CMK (cell line): ENCODE measurements at places on chromosomes 12 and 14.
A peak's percentile ranks its signal among the peaks of the same experiment; 100 is the strongest.

DNA sequence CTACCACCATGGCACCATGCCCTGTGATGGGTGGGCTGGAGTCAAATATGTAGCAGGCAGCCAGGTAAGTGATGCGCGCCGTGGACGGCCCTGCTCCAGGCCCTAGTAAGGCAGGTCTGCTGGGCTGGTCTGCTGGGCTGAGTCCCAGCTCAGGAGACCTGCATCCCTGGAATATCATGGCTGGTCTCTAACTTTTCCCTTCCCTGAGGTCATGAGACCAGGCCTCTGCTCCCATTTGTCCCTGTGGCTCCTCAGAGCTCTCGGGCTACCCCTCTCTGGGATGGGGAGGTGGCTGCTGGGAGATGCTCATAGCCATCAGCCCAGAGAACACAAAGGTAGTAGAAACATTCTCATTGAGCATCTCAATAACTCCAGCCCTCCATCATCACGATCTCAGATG, 19.8 kb upstream of the KCNA5 start:
- no peak for DNase-seq

DNA sequence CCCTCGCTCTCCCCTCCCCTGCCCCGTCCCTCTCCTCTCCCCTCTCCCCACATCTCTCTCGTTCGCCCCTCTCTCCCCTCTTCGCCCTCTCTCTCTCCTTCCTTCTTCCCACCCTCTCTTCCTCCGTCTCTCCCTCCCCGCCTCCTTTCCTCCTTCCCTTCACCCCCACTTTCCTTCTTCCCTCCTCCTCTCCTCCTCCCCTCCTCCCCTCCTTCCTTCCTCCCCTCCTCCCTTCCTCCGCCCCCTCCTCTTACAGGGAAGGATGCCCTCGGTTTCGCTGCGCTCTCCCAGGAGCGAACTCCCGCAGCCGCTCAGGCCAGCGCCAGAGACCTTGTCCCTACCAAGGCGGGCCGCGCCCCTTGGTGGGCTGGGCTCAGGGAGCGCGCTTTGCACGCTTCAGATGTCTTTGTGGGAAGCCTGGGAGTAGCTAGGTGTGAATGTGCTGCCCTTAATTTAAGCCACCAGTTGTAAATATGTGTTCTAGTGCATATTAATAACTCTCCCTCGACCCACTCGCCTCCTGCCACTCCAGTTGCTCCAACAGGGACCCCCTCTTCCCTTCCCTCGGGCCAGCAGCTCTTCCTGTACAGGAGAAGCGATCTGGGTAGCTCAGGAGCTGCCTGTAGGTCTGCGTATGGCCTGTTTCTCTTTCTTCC, 13.3 kb upstream of the MAP3K9 start:
- DNase-seq = no peak

DNA sequence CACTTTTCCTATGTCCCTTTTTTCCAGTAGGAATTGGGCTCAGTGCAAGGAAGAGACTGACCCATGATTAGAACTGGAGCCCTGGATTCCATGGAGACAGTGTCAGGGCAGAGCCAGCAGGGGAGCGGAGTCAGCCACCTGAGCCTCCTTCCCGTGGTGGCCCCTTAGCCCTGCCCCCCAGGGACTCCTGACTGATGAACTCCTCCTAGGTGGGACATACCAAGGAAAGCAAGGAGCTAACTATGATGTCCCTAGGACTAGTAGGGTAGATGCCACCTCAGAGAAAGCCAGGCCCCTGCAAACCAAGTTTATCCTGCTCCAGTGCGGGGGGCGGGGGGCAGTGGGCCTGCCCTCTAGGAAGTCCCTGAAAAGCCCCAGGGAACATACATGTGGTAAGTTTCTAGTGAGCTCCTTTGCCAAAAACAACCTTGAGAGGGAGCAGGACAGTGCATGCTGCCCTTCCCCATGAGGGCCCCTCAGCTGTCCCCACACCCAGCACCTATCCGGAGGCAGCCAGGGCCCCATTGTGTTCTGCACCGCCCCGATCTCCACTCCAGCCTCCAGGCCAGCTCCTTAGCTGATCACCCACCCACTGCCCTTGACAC, 6.2 kb upstream of the COL2A1 start:
- no peak for DNase-seq

- DNase-seq = no peak
Measured at GRCh38 chr14:81523616-81524015, 10.0 kb downstream of the SEL1L start.

DNA sequence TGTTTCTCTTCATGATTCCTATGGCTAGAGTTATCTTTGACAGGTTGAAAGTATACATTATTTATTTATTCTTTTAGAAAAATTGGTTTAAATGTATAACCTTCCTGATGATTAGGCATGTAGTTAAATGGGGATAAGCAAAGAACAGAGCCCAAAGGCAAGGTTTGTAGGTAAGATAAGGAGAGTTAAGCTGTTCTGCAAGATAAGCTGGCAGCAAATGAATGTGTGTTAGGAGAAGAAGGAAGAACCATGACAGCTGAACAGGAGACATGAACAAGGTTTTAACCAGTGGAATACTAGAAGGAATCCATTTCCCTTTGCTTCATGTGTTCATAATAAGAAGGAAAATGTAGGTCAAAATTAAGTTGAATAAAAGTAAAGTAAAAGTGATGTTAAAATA, 1330.1 kb upstream of the USP15 start:
- peak; percentile 75 for DNase-seq

- DNase-seq = no peak
Measured at GRCh38 chr14:49984424-49984823, 91.5 kb downstream of the ARF6 start.

- no peak for DNase-seq
Measured at GRCh38 chr14:29971101-29971500, 43.5 kb upstream of the PRKD1 start.

DNA sequence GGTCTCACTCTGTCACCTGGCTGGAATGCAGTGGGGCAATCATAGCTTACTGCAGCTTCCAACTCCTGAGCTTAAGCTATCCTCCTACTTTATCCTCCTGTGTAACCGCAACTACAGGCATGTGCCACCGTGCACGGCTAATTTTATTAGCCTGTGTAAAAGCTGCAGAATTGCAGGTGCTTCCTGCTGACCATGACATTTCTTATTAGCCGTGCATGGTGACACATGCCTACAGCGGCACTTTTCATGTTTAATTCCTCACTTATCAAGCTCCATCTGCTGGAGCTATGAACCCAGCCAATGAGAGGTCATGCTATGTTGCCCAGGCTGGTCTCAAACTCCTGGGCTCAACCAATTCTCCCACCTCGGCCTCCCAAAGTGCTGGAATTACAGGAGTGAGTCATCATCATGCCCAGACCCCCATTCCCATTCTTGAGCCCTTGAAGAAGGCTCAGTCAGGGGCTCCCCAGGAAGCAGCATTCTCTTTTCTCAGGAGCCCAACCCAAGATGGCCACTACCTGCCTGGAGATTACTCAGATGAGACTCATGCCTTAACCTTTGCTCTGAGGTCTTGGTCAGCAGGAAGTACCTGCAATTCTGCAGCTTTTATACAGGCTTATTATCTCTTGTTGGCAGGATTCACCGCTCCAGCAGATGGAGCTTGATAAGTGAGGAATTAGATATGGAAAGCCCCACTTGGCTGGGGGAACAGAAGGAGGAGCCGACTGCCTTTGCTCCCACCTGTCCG, 503.2 kb downstream of the MED13L start:
- DNase-seq = no peak

DNA sequence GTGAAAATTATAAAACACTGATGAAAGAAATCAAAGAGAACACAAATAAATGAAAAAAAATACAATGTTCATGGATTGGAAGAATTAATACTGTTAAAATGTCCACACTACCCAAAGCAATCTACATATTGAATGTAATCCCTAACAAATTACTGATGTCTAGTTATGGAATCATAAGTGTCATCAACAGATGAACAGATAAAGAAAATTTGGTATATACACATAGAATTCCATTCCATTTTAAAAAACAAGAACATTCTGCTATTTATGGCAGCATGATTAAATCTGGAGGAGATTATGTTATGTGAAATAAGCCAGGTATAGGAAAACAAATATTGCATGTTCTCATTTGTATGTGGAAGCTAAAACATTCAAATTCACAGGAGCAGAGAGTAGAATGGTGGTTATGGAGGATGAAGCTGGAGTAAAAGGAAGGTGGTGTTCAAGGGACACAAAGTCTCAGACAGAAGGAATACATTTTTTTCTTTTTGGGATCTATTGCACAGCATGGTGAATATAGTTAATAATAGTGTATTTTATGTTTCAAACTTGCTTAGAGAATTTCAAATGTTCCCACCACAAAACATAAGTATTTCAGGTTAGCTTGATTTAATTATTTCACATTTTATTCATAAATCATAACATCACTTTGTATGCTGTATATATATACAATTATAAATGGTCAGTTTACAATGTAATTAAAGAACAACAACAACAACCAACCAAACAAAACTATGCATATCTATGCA, 28.5 kb downstream of the A2M start:
- no peak for DNase-seq

DNA sequence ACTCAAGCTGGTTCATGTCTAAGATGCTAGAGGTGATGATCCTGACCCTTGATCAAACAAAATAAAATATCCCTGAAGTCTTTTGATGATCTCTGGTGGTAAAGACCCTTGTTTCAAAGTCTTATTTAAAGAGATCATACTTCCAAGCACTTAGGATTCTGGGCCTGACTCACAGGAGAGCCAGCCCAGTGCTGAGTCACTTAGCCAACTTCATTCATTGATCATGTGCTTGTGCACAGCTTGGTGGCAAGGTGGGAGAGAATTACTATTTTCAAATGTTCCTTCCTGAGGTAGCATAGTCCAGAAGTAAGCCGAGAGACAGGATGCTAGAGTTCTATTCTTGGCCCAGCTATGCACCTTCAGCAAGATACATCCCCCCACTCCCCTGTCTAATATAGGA, 40.6 kb downstream of the SCN8A start:
- no peak for DNase-seq

DNA sequence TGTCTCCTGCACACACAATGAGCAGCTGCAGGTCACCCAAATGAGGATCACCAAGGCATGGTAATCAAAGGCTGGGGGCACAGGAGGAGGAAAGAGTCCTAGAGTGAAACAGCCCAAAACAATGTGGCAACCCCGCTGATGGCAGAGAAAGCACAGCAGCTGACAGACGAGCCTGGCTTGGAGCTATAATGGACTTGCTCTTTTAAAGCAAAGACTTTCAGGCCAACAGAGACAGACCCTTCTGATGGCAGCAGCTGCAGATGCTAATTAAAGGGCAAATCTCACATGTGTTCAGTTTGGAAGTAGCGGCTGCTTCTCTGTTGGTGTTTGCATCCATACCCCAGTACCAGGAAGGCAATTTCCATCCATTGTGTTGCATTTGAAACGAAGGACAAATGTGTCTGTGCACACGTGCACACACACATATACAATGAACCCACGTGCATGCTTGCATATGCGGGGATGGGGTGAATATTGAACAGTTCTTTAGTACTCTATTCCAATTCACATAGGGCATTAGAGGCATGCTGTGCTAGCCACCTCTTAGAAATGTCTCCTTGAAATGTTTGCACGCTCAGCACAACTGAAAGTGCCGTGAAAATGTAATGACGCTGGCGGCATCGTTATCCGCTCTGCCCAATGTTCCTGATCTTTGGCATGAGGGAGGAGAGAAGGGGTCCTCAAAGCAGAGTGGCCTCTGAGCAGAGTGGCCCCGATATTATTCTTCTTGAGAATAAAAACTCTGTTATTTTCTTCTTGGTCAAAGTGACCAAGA, 38.1 kb downstream of the CIT start:
- no peak for DNase-seq

- no peak for DNase-seq
Measured at GRCh38 chr14:21647380-21647779, 6.3 kb upstream of the OR4E2 start.
